ENCODE measurements at places on chromosomes 6 and 20.
A peak's percentile ranks its signal among the peaks of the same experiment; 100 is the strongest.

GRCh38 chr6:80454661-80455365, 348.3 kb downstream of the BCKDHB start:
- no peak for DNase-seq

DNA sequence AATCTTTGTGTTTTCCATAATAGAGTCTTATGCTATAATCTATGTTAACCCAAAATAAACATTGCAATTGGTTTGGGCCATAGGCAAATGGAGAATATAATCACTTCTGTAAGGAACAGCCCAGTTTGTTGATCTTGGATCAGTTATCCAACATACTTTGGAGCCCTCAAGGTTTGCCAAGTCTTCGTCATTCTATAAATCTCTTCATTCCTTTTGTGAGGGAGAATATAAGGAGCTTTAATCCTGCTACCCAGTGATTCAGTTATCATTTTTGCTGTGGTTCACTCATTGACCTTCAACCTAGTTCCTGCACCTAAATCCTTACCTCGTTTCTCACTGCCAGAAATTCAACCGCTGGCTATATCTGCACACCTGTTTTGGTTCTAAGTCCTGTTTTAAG, 500.3 kb upstream of the PTCHD4 start:
- DNase-seq = no peak

DNA sequence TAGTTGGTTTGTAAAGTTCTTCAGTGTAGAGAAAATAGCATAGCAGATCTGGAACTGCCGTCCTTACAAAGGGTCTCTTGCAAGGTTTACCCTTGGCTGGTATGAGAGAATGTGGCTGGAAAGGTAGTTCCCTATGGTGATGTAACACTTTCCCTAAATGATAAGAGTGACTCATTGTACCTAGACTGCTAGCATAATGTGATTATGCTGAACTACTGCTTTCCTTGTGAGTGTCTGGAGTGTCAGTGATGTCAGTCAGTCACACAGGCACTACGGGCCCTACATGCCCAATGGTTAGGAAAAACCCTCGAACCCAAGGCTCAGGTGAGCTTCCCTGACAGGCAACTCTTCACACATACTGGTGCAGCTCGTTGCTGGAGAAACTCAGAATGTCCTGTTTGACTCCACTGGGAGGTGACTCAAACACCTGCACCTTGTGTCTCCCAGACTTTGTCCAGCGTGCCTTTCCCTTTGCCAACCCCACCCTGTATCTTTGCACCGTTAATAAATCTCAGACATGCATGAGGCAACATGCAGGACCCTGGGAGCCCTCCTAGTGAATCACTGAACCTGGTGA, 28.4 kb upstream of the LY86 start:
- no peak for DNase-seq

DNA sequence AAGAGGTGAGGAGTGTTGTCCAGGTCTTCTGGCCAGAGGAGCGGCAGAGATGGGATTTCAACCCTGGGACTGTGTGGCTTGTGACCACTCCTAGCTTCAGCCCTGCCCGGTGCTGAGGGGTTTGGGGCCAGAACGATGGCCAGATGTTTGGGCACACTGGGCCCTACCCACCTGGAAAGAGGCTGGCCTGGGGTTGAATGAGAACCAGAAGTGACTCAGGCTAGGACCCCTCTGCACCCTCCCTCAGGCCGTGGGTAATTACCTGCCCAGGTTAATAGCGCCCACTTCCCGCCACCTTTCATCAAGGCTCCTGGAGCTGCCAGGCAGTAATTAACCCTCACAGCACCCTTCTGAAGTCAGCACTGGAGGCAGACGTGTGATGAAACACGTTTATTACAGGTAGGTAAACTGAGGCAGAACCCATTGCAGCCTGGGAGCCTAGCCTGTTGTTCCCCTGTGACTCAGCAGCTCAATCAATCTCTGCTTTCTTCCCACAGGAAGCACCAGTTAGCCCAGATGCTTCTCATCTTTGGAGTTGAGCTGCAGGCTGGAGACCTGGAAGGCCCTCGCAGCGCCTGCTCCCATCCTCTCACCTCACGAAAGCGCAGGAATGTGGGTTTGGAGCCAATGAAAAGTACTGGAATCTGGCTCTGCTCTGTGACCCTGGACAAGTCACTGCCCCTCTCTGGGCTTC, 120.8 kb downstream of the CEBPB start:
- DNase-seq = no peak

DNA sequence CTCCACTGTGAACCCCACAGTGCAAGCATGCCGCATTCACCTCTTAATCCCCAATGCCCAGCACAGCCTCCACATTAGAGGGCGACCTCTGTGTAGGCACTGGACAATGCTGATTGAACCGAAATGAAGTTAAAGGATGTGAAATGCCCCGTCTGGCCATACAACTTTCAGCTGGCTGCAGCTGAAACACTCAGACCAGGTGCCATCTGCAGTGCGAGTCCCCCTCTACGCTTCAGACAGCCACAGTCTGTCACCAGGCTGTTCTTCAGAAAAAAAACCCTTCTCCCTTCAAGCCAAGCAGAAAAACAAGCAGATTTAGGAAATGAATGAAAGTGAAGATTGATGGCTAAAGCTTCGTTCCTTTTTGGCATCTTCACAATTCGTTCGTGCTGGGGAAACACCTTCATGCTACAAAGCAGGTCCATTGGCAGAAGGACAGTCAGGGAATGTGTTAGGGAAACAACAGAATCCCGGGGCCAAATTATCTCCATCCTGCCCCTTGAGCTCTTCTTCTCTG, 44.7 kb downstream of the TNFAIP3 start:
- DNase-seq = no peak

GRCh38 chr20:47102629-47103028, 208.0 kb downstream of the EYA2 start:
- no peak for DNase-seq

DNA sequence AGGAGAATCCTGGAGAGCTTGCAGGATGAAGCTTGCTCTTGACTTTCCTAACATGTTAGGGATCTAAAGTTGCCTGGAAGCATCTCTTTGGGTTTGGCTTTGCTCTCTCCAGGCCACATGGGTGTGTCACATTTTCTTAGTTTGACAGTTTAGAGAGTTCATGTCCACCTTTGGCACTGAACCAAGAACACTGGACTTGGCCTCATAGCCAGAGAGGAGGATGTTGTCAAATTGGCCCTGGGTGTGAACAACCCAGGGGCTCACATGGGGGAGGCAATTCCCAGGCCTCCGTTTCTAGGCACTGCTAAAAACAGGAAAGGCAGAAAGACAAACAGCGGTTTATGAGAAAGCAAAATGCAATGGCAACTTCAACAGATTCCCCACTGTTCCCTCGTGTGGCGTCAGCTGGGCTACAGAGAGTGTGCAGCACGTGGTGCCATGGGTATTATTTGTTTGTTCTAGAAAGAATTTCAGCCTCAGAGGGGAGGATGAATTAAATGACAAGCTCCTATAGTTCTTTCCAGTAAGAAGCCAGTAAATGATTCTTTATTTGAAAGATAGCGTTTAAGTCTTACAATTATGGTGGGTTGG, 93.9 kb downstream of the CLIC5 start:
- no peak for DNase-seq

DNA sequence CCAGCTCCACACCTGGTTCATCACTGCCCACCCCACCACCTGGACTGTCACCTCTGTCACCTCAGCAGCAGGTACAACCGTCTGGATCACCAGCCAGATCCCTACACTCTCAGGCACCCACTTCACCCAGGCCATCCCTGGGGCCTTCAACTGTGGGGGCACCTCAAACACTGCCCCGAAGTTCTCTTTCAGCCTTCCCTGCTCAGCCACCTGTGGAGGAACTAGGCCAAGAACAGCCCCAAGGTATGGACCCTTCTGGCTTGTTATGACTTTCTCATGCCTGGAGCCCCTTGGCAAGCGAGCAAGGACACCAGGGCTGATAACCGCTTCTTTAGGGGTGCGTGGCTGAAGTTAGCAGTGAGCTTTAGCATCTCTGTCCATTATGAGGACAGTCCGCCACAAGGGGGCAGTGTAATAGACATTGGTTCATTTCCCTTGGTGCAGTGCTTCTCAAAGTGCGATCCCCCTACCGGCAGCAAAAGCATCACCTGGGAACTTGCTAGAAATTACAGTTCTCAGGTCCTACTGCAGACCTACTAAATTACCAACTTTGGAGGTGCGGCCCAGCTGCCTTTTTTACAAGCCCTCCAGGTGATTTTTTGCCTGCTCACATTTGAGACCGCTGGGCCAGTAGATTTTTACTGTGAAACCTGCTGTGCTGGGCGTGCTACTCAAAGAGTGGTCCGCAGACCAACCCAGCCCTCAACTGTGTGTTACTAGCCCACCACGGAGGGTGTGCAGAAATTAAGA, 32.5 kb downstream of the PNPLA1 start:
- peak; percentile 85 for DNase-seq

GRCh38 chr20:61868466-61869090, 197.1 kb downstream of the TAF4 start:
- no peak for DNase-seq

- DNase-seq = no peak
Observed at GRCh38 chr6:43287717-43288679, 10.1 kb upstream of the SLC22A7 start.

- DNase-seq = no peak
Observed at GRCh38 chr6:23244300-23244699, 674.9 kb downstream of the HDGFL1 start.

DNA sequence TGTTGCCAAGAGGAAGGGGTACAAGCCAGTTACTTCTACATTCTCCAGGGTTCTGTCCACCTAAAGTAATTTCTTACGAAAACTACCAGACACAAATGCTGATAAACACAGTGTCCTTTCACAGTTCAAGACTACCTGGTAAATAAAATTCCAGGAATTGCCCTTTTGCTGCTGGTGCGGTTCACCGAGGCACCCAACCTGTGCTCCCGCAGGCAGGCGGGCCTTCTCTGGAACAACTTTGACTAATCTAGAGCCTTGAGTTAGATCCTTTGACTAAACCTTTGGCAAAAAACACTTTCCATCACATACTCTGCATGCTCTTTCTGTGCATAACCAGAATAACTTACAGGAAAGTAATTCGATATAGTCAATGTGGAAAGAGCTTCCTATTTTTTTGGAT, 107.0 kb downstream of the HUS1B start:
- no peak for DNase-seq

GRCh38 chr20:10332656-10333415, 101.2 kb downstream of the MKKS start:
- no peak for DNase-seq

GRCh38 chr6:155340464-155341129, 26.3 kb upstream of the TFB1M start:
- peak; percentile 50 for DNase-seq

DNA sequence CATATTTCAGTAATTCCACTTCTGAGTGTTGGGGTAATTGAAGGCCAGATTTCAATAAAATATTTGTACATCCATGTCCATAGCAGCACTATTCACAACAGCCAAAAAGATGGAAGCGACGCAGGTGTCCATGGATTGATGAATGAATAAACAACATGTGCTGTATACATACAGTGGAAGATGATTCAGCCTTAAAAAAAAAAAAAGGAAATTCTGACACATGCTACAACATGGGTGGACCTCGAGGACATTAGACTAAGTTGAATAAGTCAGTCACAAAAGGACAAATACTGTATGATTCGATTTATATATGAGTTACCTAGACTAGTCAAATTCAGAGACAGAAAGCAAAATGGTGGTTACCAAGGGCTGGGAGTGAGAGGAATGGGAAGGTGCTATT, 57.2 kb downstream of the TRAM2 start:
- no peak for DNase-seq

DNA sequence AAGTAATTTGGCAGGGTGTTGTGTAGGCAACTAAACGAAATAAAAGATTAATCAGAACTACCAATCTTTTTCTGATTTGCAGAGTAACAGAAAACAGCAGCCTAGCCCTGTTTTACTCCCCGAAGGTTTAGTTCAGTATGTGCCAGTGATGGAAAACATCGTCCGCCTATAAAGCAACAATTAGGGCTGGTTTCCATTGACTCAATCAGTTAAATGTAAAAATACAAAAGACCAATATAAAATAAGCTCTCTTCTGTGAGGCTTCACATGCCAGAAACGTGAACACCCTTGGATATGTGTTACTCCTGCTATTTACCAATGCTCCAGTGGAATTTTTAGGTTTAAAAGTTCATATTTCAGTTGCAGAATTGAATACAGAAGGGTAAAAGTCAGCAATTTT, 210.5 kb upstream of the RSPO3 start:
- DNase-seq = no peak

DNA sequence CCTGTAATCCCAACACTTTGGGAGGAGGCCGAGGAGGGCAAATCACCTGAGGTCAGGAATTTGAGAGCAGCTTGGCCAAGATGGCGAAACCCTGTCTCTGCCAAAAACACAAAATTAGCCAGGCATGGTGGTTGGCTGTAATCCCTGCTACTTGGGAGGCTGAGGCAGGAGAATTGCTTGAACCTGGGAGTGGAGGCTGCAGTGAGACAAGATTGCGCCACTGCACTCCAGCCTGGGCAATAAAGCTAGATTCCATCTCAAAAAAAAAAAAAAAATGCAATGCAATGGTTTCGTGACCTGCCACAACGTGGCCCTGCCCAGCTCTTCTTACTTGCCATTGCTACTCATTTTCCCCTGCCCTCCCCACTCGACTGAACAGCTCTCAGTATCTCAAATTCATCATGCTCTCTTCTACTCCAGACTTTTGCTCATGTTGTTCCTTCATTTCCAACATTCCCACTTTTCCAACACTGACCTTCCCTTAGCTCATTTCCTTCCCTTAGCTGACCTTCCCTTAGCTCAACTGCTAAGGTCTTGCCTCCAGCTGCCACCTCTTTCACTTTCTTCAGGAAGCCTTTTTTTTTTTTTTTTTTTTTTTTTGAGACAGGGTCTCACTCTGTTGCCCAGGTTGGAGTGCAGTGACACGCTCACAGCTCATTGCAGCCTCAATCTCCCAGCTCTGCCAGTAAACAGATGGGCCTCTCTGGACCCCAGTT, 2.1 kb upstream of the MTHFD1L start:
- no peak for DNase-seq

- DNase-seq = no peak
Observed at GRCh38 chr6:78089531-78089930, 436.7 kb downstream of the MEI4 start.

GRCh38 chr6:90469906-90470305, 117.0 kb downstream of the MAP3K7 start:
- no peak for DNase-seq

DNA sequence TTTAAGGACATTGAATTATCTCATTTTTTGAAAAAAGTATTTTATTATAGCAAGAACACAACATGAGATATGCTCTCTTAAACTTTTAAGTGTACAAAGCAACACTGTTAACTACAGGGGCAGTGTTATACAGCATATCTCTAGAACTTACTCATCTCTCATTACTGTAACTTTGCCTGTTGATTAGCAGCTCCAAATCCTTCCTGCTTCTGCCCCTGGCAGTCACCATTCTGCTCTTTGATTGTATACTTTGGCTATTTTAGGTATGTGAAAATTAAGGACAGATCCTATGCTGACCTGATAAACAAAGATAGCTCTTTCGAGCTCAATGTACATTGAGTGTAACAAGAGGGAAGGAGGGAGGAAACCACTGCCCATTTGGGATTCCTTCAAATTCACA, 1349.8 kb upstream of the GJE1 start:
- no peak for DNase-seq

All from AG20443 (cell line).